ENCODE measurements at places on chromosomes 6 and 20. TPM values are rescaled to one million over a fixed set of nuclear protein-coding genes. Genes with fewer than 3 reads are reported as not detected.
A peak's percentile ranks its signal among the peaks of the same experiment; 100 is the strongest.

Gene TMEM200A
- 8.8 TPM for total RNA-seq

GRCh38 chr20:35595901-35596300 is 19.7 kb upstream of the SPAG4 start:
- no peak overlapping the region for H3K4me3 ChIP-seq
- DNase-seq, result no peak
- no peaks in the 10 kb centered on the region for H3K36me3 ChIP-seq
- H3K27ac ChIP-seq, result no peak overlapping the region

GRCh38 chr6:50842861-50843384 is 24.3 kb downstream of the TFAP2B start:
- DNase-seq, result peak; percentile 83
- H3K4me3 ChIP-seq, result peak overlapping the region; percentile 22
- H3K27me3 ChIP-seq, result peaks cover 100% of the 10 kb centered on the region
- no peaks in the 10 kb centered on the region for H3K4me1 ChIP-seq

- H3K4me1 ChIP-seq, result peaks cover 5% of the 10 kb centered on the region
- no peaks in the 10 kb centered on the region for H3K36me3 ChIP-seq
- H3K27me3 ChIP-seq, result no peaks in the 10 kb centered on the region
- H3K4me3 ChIP-seq, result no peak overlapping the region
- peak; percentile 71 for DNase-seq
Measured at GRCh38 chr20:39986173-39986904, 702.7 kb downstream of the MAFB start.

Gene PTPRA
- 49.9 TPM for total RNA-seq

- no peak overlapping the region for H3K27ac ChIP-seq
- peak; percentile 92 for DNase-seq
- peaks cover 11% of the 10 kb centered on the region for H3K27me3 ChIP-seq
- no peaks in the 10 kb centered on the region for H3K4me1 ChIP-seq
Measured at GRCh38 chr20:46520976-46521579, 7.7 kb upstream of the ZNF334 start.

- no peak overlapping the region for H3K27ac ChIP-seq
- peaks cover 3% of the 10 kb centered on the region for H3K4me1 ChIP-seq
- H3K4me3 ChIP-seq, result no peak overlapping the region
- no peaks in the 10 kb centered on the region for H3K27me3 ChIP-seq
- H3K36me3 ChIP-seq, result no peaks in the 10 kb centered on the region
Measured at GRCh38 chr6:125201961-125202729, 48.6 kb downstream of the TPD52L1 start.

Data from endodermal cell (in vitro differentiated cells).